ENCODE measurements at places on chromosomes 13 and 19.

GRCh38 chr19:19034204-19034624 lies 811 bp downstream of the ARMC6 start:
- peak; percentile 61 for DNase-seq

- DNase-seq: no peak
Observed at GRCh38 chr19:49811328-49811727, 1.8 kb downstream of the FUZ start.

GRCh38 chr13:38602266-38602665 lies 84.6 kb upstream of the FREM2 start:
- DNase-seq: no peak

GRCh38 chr13:41981951-41982715 lies 21.2 kb upstream of the VWA8 start:
- no peak for DNase-seq

DNA sequence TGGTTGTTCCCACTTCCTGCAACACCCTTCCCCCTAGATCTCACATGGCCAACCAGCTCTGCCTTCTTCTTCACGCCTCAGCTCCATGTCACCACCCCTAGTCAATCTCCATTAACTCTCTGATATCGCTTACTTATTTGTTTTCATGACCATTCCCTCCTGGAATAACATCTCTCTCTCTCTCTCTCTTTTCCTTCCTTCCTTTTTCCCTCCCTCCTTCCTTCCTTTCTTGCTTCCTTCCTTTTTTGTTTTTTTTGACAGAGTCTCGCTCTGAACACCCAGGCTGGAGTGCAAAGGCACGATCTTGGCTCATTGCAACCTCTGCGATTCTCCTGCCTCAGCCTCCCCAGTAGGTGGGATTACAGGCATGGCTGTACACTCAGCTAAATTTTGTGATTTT lies 44.9 kb upstream of the ADGRL1 start:
- DNase-seq: no peak

DNA sequence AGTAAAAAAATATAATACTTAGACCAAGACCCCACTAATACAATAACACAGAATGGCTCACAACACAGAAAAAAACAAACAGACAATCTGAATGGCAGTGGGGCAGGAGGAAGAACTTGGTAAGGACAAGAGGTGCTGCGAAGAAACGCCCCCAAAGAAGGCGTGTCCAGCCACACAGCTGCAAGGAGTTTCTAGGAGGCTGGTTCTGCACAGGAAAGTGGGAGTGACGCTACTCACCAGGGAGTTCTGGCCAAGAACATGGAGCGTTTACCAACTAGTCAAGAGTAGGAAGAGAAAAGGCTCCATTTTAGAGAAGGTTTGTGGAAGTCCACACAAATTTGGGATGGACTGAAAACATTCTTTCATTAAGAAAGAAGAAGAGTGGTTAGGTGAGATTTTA lies 95.3 kb upstream of the SLC15A1 start:
- DNase-seq: no peak

DNA sequence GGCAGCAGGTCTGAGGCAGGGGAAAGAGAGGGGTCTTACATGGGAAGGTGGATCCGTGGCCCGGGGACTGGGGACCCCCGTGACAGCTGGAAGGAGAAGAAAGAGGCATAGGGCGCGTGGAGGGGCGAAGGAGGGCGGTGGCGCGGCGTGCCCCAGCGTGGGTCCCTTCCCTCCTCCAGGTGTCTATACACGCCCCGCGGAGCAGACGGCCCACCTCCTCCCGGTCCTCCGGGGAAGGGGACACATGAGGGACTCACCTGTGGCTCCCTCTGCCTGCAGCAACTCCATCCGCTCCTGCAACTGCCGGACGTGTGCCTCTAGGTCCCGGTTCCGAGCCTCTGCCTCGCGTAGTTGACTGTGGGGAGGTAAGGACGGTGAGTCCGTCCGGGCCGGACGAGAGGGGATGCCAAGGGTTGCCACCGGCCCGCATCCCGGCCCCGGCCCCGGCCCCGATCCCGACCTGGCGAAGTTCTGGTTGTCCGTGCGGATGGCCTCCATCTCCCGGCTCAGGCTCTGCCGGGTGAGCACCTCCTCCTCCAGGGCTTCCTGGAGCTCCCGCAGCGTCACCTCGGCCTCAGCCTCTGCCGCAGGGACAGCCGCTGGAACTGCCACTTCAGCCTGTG lies 2.4 kb upstream of the SIX5 start:
- no peak for DNase-seq

GRCh38 chr13:106385654-106386053 lies 149.8 kb downstream of the EFNB2 start:
- DNase-seq: no peak

- no peak for DNase-seq
Observed at GRCh38 chr19:51107406-51108065, 673 bp downstream of the CTU1 start.

- DNase-seq: no peak
Observed at GRCh38 chr13:43787997-43788396, 1.2 kb upstream of the ENOX1 start.

GRCh38 chr13:40961214-40961613 lies 57.9 kb downstream of the ELF1 start:
- no peak for DNase-seq

DNA sequence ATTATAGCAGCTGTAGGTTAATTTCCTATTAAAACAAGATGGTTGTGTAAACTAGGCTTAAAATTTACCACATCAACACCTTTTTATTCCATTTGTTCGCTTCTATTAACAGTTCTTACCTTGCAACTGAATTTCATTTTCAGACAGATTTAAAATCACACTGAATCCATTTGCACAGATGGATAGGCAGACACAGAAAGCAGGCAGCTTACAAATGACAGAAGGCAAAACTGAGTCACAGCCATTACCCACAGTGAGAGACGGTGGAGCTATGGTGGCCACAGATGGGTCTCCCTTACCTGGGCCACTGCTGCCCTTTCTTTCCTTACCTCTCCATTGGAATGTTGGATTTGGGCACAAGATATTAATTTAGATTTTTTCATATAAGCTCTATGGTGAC lies 1567.8 kb upstream of the SLC10A2 start:
- DNase-seq: no peak

GRCh38 chr19:10069046-10069445 lies 17.1 kb upstream of the SHFL start:
- DNase-seq: no peak

- DNase-seq: no peak
Observed at GRCh38 chr13:22031702-22032286, 360.9 kb downstream of the FGF9 start.

GRCh38 chr13:90746230-90746629 lies 601.3 kb upstream of the MIR17HG start:
- DNase-seq: no peak

DNA sequence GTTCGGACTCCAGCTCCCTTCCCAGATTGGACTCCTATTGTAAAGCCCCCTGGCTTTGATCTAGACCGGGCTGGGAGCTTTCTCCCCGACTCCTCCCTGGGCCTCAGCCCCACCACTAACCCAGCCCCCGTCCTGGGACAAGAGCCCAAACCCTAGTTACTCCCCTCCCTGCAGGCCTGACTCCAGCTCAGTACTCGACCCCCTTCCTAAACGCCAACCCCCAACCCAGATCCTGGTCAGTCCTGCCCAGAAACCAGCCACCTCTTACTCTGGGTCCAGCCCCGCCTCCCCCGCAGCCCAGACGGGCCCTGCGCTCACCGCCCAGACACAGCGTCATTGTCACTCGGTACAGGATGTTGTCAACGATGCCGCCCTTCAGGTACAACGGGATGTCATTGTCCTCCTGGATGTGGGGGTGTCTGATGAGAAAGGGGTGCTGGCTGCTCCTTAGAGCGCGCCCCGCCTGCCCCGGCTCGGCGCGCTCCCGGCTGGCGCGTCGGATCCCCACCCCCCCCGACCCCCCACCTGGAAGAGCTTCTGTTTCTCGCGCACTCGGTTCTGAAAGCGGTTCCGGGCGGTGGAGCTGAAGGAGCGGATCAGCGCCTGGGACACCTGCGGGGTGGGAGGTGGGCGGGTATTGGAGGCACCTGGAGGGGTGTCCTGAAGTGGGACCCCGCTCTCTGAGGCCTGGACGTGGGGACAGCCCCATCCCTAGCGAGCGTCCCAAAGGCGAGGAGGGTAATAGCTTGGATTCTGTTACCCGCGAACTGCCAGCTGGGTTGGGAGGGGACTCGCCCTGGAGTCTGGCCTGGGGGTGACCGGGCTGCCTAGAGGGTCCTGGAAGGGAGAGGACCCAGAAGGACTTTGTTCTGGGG lies 866 bp downstream of the COX7A1 start:
- DNase-seq: no peak

- no peak for DNase-seq
Observed at GRCh38 chr19:48518207-48518606, 6.6 kb upstream of the LMTK3 start.

DNA sequence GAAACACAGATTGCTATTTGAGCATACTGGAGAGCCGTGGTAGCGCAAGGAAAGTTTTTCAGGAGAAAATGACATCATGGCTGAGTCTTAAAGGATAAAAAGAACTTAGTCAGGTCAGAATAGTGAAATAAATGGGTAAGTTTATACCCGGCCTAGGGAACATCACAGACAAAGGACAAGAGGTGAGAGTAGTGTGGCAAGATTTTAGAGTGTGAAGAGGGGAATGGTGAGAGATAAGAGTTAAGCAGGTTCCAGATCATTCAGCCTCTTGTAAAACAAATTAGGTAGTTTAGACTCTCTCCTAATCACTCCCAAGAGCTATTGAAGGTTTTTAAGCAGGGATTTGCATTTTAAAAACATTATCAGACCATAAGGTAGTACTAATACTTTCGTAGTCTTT lies 116.0 kb upstream of the MAB21L1 start:
- DNase-seq: no peak

DNA sequence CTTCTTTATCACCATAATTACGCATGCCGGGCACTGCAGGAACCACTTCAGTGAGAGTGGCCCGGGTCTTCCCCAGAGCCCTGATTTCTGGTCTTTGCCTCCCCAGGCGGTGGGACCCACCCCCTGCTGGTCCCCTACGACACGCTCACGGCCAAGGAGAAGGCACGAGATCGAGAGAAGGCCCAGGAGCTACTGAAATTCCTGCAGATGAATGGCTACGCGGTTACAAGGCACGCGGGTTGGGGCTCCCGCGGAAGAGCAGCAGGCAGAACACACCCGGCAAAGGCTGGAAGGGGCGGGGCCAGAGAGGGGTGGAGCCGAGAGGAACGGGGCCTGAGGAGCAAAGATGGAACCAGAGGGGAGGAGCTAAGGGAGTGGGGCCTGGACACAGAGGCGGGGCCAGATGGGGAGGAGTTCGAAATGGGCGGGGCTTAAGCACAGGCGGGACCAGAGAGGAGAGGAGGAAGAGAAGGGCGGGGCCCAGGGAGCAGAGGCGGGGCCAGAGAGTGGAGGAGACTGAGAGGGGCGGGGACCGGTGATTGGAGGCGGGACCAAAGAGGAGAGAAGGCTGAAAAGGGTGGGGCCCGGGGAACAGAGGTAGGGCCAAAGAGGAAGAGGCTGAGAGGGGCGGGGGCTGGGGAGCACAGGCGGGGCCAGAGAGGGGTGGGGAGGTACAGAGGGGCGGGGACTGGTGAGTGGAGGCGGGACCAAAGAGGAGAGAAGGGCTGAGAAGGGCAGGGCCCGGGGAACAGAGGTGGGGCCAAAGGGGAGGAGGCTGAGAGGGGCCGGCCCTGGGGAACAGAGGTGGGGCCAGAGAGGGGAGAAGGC lies 73.4 kb downstream of the RYR1 start:
- peak; percentile 85 for DNase-seq

DNA sequence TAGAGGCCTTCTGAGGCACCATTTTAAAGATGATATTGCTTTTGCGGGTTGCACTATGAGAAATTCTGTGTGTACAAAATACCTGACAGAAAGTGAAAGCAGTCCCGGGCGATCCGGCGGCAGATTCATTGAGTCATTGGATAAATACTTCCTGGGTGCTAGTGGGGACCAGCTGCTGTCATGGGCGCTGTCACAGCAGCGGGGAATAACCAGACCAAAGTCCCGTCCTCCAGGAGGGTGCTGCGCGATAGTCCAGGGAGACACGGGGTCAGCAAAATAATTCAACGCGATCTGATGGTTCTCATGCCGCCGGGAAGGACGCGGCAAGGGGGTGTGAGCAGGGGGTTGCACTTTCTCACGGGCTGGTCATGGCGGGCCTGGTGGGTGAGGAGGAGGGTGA lies 13.5 kb downstream of the ZFR2 start:
- DNase-seq: no peak

DNA sequence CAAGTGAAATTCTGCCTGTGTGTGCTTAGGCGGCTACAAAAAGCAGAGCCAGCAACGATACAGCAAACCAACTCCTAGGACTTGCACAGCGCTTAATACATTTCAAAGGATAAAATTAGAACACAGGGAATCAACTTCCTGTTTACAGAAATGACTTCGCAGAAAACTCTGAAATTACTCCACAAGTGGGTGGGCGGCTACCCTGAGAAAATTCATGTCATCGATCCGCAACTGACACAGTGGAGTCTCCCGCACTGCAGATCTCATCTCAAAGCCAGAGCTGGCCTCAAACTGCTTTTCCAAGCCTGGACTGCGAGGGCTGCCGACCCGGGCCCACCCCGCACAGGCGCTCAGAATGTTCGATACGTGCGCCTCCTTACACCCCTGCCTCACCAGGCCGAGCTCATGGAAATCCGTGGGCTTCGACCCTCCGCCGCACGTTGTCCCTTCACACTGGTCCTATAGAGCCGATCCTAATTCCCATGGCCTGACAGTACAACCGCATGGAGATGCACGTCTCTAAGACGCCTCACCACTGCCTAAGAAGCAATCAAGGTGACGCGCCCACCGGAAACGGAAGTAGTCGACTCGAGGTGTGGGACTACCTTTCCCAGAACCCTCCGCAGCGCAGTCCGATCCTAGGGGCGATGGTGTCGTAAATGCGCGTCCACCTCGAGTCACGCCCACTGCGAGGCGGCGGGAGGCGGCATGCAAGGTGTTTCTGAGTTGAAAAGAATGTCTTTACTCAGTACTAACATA lies at the start of gene ZNF229:
Gene ZNF229, minus strand, starts transcription at position 557 of the 759 bp plus-strand sequence. CDS start 5,625 bp downstream, outside the sequence.
- peak; percentile 54 for DNase-seq

GRCh38 chr19:4543842-4544647 lies 4.2 kb upstream of the LRG1 start:
- no peak for DNase-seq

DNA sequence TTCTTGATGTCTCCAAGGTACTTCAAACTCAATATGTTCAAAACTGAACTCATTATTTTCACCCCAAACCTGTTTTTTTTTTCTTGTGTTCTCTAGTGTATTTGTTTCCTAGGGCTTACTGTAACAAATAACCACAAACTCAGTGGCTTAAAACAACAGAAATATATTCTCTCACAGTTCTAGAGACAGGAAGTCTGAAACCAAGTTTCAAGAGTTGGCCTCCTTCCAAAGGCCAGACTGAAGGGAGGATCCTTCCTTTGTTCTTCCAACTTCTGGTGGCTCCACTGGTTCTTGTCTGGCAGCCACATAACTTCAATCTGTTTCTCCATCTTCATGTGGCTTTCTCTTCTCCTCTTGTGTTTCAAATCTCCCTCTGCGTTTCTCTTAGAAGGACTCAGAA lies 62.0 kb upstream of the PDCD5 start:
- DNase-seq: no peak

GRCh38 chr19:55370305-55370988 lies at the start of gene IL11:
Gene IL11, minus strand, starts transcription at chr19:55370463. Its CDS starts 153 bp downstream, at chr19:55370310.
- no peak for DNase-seq

Measured in T-helper 1 cell (primary cell).